Large intestine (tissue), 12 donors: ENCODE measurements at places on chromosomes 7 and 10. TPM values are rescaled to one million over a fixed set of nuclear protein-coding genes. Genes with fewer than 3 reads are reported as not detected.
A peak's percentile ranks its signal among the peaks of the same experiment; 100 is the strongest.

Gene ZNF746
- polyA plus RNA-seq = 13.1 TPM

DNA sequence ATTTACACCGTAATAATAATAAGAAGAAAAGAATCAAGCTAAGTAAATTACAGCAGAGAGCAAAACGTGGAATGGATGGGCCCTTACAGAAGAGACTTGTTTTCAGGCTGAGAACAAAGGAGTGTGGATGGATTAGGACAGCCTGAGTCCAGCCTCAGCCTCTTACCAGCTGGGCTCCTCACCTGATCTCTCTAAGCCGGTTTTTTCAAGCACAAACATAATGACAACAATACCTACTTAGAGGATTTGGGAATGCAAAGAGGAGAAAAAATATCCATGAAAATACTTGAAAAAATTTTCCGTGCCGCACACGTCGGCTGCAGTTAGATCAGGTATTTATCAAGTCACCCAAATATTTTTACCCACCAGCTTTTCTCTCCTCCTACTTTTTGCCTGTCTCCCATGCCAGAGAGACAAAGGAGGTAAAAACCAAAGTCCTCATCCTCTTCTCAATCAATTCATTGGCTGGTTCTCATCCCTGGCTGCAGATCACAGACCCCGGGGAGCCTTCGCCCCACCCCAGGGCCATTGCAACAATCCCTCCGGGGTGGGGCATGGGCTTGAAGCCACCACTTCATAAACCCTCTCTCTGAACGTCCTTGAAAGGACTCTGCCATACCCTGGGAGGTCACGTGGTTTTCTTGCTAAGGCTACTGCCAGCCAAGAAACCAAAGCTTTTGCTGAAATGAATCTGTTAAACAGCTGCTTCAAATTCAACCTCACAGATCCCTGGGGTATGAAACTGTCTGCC, 29.7 kb upstream of the GTF2I start:
- peak; percentile 70 for DNase-seq

GRCh38 chr7:55209366-55209765, 155.8 kb upstream of the LANCL2 start:
- DNase-seq = peak; percentile 74

DNA sequence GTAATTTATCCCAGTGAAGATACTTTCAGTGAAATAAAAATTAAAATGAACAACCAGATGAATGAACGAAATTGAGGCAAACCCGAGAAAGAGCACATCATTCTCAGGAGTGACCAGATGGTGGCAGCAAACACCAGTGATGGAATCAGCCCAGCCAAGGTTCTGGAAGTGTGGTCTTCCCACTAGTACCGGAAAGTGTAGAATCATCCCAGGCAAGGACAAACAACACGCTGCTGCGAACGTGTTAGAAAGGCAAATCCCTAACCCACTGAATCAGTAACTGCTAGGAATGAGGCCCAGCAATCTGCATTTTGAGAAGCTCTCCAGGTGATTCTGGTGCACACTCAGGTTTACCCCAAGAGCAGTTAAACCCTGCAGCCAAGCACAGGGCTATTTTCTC, 15.5 kb upstream of the SLC18A3 start:
- DNase-seq = peak; percentile 36

Gene KLF14
- 0.18 TPM for polyA plus RNA-seq

DNA sequence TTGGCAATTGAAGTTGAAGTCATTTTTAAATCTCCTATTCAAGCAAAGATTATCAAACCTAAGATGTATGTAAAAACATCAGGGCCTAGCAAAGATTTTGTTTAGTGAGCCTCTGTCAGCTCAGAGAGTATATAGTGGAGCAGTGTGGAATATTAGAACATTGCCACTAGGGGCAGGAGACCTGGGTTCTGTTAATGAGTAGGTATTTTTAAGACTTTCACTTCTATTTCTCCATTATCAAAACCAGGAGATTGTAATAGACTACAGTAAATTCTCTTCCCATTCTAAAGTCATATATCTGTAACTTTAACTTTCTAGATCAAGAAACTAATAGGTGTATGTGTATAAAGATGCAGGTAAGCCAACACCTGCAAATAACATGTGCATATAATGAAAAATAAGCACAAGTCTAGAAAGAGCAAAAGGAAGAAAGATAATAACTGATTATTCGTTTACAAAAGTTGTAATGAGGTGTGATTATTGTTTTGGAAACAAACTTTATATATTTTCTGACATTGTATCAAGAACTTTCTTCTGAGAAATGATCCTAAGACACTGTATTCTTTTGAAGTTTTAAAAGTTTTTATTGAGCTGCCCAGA, 64.4 kb downstream of the KCND2 start:
- no peak for DNase-seq

Gene AGBL3
- 4.4 TPM for polyA plus RNA-seq

GRCh38 chr10:91242940-91243339, 22.5 kb downstream of the PCGF5 start:
- DNase-seq = no peak

- no peak for DNase-seq
These were observed 1206.0 kb upstream of the LRRTM3 start for GRCh38 chr10:65719790-65720189.

DNA sequence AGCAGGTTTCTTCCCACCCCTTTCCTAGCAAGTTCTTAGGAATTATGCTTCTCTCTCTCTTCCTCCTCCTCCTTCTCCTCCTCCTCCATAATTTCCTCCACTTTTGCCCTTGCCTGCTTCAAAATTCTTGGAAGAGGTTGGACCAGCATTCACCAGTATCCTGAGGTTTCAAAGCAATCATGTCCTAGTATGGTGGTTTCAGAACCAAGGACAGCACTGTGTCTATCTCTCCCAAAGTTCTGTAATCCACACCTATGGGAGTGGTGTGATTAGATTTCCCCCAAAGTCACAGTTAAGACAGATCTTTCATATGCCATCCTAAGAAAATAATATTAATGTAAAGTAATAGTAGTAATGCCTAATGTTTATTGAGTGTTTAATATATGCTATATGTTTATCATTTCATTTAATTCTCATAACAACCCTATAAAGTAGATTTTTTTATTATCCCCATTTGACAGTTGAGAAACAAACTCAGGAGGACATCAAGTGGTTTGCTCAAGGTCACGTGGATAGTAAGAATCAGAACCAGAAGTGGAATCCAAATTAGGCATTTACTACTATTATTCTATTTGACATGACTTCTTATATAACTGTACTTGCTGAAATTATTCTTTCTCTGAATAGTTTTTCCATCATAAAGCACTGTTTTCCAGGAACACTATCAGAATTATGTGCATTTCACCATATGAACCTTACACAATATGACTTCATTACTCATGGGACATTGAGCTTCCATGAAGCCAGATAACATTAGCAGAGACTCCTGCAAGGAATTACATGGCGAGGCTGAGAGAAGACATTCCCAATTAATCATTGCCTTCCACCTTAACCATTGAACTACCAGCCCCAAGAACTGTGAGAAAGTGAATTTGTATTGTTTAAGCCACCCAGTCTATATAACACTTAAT, 91.4 kb downstream of the IPMK start:
- peak; percentile 38 for DNase-seq

- DNase-seq = no peak
These were observed 18.8 kb downstream of the CPVL start for GRCh38 chr7:29127527-29127926.

DNA sequence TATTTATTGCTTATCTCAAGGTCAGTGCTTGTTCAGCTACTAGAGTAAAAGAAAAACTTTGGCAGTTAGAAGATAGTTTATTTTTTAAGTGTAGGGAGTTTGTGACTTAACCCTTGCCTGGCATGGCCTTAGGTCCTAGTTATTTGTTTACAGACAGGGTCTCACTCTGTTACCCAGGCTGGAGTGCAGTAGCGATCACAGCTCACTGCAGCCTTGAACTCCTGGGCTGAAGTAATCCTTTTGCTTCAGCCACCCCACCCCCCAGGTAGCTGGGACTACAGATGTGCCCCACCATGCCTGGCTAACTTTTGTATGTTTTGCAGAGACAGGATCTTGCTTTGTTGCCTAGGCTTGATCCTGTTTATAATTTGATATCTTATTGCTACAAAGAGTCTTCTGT, 4.2 kb downstream of the ANLN start:
- DNase-seq = no peak

DNA sequence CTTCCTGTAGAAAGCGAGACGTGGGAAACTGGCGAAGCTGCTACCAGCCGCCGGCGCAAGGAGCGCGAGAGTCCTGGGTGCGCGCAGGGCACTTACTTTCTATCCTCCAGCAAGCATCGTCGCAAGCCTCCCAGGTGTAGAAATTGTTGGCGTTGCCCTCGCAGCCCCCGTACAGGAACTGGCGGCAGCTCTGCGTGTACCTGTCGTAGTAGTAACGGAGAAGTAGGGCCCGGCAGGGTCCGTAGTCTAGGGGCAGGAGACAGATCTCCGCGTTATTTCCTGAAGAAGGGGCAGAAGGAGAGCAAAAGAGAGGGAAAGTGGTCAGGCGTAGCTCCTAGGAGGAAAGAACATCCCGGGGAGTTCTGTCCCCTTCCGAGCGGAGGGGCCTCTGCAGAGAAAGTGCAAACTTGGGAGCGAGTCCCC, 501 bp downstream of the TFPI2 start:
- DNase-seq = peak; percentile 59

- DNase-seq = no peak
These were observed 4.2 kb downstream of the IKZF1 start for GRCh38 chr7:50308532-50309385.

- DNase-seq = no peak
These were observed 39.5 kb upstream of the OPN4 start for GRCh38 chr10:86614853-86615252.

DNA sequence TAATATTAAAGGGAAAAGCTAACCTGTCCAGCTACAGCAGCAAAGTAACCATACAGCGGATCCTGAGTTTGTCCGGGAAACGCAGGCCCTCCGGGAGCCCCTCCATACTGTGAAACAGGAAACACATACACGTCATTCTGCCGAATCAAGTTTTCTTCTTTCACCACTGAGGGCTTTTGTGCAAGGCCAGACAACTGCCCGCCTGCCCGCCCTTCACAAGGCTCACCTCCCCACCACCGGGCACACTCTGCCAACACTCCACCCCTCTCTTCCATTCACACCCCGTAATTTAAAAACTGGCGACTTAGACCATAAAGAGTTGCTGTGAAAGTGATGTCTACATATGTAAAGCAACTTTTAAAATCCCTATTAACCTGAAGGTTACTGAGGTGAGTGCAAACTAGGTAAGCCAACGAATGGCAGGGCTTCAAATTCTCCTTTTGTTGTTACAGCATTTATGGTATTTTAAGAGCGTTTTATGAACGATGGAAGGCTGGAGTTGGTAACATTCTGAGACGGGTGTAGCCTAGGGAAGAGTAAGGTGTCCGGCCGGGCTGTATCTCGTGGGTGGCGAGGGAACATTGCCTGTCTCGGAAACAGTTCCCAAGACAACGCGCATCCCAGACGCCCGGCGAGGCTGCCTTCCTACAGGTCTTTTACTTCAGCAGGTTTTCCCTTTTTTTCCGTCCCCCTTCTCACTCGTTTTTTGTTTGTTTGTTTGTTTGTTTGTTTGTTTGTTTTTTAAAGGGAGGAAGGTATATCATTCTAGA, 817 bp downstream of the SRI start:
- DNase-seq = peak; percentile 67

Gene VAX1
- not detected for polyA plus RNA-seq

Gene OR13A1
- 0.06 TPM for polyA plus RNA-seq

Gene IFIT5
- 13.3 TPM for polyA plus RNA-seq

Gene TBL2
- polyA plus RNA-seq = 37.6 TPM

Gene TPST1
- 10.8 TPM for polyA plus RNA-seq

Gene NUTM2A
- polyA plus RNA-seq = 1.3 TPM

Gene MACROH2A2
- polyA plus RNA-seq = 52.0 TPM

DNA sequence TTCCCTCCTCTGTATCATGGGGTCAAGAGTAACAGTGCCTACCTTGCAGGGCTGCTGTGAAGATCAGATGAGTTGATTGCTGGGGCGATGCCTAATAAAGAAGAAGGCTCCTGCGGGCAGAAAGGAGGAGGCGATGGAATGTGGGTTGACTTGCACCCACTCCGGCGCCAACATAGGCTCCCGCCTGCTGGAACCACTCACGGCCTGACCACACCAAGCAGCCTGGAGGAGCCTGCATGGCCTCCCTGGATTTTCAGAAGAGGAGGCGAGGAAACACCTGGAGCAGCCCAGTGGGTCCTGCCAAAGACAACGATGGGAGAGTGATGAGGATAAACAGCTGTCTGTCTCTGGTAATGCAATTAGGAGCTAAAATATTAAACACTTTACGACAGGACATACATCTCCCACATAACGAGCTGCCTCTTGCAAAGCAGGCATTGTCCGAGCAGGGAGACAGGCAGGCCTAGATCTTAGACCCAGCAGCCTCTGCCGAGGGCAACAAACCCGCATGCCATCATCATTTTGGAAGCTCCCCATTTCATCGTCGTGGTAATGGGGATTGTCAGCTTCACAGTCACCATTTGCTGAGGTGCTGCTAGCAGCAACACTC, 302.9 kb upstream of the ZMIZ1 start:
- no peak for DNase-seq

DNA sequence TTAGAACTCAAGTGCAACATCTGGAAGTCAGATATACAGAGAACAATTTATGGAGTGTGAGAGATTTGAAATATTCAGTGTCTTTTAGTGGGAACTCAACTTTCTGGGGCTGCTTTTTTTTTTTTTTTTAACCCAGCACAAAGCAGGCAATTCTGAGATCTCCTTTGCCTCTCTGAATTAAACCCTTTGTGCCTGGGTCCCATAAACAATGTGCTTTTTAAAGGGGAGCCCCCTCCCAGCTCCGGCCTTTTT, 146.8 kb downstream of the CELF2 start:
- no peak for DNase-seq

- no peak for DNase-seq
These were observed 33.9 kb downstream of the PPIF start for GRCh38 chr10:79380946-79381721.

- no peak for DNase-seq
These were observed 10.9 kb downstream of the TAS2R60 start for GRCh38 chr7:143454091-143454680.

Gene CPXM2
- polyA plus RNA-seq = 63.9 TPM

- DNase-seq = no peak
These were observed 41.9 kb downstream of the NKX6-2 start for GRCh38 chr10:132743925-132744490.

- peak; percentile 65 for DNase-seq
These were observed 52.8 kb downstream of the DLG5 start for GRCh38 chr10:77873536-77874380.

Gene FGL2
- polyA plus RNA-seq = 50.6 TPM

DNA sequence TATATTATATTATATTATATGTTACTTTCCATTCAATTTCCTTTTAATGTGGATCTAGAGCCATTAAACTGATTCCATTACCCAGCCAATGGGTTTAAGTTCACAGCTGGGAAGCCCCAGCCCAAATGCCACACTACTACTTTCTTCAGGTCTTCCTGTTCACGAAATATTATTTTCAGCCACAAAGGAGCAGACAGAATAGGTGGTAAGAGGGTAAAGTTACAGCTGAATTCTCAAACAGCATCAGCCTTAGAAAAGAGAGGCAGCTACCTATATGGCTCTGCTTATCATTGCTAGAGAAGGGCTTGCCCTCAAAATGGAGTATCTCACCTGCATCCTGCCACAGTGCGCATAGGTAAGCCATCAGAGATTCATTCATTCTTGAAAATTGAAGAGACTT, 128.3 kb downstream of the ITGA8 start:
- no peak for DNase-seq
